ENCODE measurements at places on chromosomes 2 and 18.

- no peak for DNase-seq
Observed at GRCh38 chr2:162706770-162707169, 131.8 kb downstream of the KCNH7 start.

DNA sequence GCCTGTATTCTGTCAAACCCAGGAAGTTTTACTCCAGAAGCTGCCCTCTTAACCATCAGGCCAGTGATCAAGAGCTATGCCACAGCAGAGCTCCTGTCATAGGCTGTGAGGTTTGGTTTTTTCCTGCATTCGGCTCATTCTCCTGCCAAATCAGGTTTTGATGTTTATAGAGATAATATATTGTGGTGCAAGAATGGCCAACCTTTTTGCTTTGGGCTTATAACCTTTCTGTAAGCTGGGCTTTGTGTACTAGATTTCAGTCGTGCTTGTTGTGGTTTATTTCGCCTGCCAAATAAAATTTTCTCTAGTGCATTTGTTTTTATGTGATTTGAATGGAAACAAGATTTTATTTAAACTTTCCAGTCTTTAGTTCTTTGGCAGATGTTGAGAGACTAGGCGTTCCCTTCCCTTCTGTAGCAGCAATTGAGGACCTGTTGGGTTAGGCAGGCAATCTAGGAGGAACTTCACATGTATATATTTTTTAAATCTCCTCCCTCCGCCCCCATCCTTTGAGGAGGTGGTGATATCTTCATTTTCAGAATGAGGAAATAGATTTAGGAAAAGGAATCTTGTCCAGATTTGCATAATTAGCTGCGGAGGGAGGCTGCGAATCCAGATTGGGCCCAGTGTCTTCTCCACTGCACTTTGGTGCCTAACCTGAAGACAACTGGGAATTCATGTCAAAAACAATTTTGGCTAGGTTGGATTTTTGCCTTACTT is 2.6 kb downstream of the KDM3A start:
- DNase-seq = no peak

GRCh38 chr2:44273076-44273475 is 2.2 kb upstream of the SLC3A1 start:
- no peak for DNase-seq

GRCh38 chr2:118817469-118817868 is 30.0 kb downstream of the EN1 start:
- DNase-seq = no peak

GRCh38 chr18:13641551-13642439 is 84.6 kb downstream of the FAM210A start:
- no peak for DNase-seq

GRCh38 chr2:86372641-86373502 is 35.4 kb upstream of the REEP1 start:
- DNase-seq = no peak

- DNase-seq = no peak
Observed at GRCh38 chr2:201915446-201915845, 109.1 kb downstream of the CDK15 start.

DNA sequence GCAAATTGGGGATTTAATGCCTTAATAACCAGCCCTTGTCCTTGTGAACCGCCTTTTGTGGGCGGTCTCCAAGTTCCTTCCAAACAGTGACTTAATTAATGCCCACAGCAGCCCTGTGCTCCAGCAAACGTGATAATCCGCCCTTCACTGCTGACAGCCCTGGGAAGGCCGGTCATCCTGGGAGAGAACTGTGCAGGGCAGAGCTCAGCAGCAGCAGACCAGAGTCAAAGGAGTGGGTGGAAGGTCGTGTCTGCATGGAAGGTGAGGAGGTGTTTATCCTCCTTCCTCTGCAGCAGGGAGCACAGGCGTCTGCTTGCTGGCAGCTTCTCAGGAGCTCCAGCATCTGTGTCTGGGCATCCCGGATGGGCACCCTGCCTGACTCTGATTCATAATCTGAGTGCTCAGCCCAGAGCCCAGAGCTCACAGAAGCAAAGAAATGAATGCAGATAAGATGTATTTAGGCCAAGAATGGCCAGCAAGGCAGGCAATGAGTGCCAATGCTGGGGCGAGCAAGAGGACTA is 270.0 kb upstream of the PXDN start:
- DNase-seq = no peak

DNA sequence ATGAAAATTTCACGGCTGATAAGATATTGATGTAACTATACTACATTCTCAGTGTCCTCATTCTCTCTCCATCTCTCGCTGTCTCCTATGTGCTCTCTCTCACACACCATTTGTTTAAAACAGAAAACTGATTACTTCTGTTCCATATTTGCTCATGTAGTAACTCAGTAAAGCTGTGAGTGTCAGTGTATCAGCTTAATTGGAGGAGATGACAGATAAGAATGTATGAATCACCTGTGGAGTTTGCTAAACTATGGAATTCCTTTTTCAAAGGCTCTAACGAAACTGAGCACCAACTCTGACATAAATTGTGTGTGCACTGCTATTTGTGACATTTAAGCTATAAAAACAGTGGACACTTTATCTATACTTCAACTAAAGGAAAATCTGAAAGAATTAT is 1080.0 kb downstream of the DSC3 start:
- DNase-seq = no peak

- DNase-seq = no peak
Observed at GRCh38 chr2:20370191-20370590, 19.5 kb upstream of the PUM2 start.

DNA sequence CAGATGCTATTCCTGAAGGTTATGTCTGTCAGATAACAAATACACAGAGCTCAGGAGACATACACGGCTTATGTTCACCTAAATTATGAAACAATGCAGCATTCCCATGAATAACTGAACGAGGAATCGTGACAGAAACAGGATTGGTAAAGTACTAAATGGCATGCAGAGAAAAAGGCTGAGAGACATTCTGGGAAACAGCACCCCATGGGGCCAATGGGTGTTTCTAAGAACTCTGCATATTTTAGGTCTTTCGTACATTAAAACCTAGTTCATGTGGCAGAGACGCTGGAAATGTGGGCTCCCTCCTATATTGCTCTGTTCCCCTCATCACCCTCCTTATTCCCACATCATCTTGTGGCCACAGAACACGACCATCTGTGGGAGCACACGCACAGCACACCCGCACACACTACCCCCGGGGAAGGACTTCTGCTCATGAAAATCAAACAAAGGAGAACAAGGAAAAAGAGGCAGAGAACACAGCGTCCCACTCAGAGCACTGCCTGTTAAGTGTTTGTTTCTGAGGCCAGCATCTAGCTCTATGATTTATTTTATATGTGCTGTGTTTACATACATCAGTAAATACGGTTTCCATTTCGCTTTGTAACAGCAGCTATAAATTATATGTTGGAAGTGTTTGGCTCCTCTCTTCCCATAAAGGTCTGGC is 143.6 kb downstream of the AFF3 start:
- DNase-seq = no peak

GRCh38 chr2:206707164-206707701 is 11.0 kb downstream of the DYTN start:
- no peak for DNase-seq

- no peak for DNase-seq
Observed at GRCh38 chr2:71800106-71800809, 346.9 kb downstream of the DYSF start.

DNA sequence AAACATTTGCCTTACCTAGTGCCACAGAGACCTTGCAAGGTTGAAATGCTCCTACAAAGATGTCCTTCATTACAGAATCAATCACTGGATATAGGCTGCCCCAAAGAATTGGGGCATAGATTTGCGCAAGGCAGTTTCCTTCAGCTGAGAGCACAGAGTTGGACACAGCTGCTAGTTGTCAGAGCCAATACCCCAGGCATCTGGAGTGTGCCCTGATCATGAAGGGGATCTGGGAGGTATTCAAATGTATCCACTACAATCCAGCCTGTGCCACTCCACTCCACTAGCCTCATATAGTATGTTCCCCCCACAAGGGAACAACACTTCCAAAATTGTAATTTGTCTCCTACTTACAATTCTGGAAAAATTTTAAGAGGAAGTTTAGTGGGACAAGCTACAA is 62.3 kb upstream of the ITPRID2 start:
- DNase-seq = no peak

DNA sequence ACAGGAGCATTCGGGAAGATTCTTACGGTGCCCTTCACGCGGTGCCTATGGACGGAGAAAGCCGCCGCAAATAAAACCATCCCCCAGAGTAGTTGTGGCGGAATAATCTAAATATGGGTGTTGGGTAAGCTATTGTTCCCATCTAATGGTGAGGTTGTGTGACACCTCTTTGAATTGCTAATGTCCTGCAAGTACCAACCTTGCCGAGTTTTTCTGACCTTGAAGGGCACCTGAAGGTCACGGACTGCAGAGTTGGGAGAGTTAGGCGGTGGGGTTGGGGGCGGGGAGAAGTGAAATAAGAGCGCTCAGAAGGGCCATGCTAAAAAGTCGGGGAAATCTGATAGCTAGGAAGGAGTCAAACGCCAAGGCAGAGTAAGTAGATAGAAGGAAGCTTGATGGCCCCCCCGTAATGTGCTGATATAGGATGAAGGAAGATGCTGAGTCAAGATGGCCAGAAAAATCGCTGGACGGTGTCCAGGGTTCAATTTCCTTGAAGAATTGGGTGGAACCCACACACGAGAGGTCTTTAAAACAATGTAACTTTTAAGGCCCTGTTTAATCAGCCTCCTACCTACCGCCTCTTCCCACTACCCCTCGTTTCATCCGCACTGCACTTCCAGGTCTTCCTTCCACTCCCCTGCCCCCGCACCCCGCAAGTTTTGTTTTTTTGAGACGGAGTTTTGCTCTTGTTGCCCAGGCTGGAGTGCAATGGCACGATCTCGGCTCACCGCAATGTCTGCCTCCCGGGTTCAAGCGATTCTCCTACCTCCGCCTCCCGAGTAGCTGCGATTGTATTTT is 600 bp downstream of the KATNAL2 start:
- no peak for DNase-seq

- no peak for DNase-seq
Observed at GRCh38 chr2:169073211-169073962, 4.0 kb downstream of the DHRS9 start.

DNA sequence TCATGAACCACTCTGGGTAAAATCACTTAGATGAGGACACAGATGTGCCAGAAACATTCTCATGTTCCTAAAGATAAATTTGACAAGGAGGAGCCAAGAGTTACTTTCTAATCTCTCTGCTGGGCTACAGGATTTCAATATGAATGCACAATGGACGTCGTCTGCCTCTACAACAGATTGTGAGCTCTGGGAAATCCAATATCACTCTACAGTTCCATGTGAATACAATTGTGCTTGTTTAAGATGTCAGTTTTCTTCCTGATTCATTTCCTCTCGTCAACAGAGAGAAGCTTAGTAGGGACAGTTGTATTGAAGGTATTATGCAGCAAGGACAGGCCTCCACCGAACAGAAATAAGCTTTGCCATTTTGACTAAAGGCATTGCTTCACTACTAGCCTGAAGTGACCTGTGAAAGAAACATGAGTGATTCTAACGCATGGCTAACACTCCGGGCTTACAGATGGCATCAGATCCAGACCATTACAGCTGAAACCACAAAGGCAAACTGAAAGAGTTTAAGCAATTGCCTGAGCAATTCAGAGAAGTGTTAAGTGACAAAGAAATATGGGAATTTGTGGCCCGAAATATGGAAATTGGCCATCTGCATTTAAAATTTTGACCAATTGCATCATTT is 1591.5 kb downstream of the LRP1B start:
- DNase-seq = no peak

DNA sequence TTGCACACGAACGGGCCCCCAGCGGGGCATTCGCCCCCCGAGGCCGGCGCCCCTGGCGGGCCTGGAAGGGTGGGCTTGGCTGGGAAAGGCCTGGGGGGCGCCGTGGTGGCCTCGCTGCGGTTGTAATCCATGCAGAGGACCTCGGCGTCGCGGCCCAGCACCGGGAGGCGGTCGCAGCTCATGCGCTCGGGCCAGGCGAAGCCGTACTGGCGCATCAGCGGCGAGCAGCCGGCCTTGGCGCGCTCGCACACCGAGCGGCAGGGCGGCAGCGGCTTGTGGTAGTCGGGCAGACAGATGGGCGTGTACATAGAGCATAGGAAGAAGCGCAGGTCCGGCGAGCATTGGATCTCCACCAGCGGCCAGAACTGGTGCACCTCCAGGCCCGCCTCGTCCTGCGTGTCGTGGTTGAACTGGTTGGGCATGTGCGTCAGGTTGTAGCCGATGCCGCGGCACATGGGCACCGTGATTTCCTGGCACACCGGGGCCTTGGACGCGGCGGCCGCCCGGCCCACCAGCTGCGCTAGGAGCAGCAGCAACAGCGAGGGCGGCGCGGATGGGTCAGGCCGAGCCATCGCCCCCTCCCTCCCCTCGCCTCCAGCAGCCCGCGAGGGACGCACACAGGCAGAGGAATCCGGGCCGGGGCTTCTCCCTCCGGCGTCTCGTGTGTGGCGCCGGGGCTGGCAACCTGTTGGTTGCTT is 1.4 kb downstream of the FZD5 start:
- no peak for DNase-seq

DNA sequence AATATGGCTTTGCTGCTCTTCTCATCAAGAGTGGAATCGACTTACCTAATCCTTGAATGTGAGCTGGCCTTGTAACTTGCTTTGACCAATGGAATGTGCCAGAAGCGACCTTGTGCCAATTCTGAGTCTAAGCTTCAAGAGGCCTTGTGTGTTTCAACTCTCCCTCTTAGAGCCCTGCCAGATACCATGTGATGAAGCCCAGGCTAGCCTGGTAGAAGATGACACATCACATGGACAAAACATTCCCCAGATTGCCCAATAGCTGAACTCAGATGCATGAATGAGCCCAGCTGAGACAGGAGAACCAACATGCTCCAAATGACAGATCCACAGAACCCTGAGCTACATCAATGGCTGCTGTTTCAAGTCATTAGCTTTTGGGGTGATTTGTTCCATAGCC is 4.2 kb upstream of the KLHL14 start:
- no peak for DNase-seq

GRCh38 chr2:62475172-62476011 is 30.6 kb downstream of the TMEM17 start:
- DNase-seq = no peak
